ENCODE measurements at places on chromosomes 6 and 20.

- no peak for DNase-seq
Observed at GRCh38 chr6:150658421-150658820, 58.7 kb downstream of the PLEKHG1 start.

DNA sequence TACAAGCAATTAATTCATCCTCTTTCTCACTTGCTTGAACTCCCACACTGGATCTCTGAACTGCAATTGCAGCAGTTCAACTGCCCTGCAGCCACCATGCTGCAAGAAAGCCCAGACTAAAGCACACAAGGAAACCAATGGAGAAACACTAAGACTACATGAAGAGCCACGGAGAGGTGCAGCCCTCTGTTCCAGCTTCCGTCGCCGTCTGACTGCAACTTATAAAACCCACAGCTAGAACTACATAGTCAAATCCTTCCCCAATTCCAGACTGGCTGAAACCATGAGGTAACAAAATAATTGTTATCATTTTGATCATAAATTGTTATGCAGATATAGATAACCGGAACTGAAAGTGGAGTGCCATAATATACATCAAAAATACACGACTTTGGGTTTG is 21.1 kb upstream of the THEMIS start:
- no peak for DNase-seq

DNA sequence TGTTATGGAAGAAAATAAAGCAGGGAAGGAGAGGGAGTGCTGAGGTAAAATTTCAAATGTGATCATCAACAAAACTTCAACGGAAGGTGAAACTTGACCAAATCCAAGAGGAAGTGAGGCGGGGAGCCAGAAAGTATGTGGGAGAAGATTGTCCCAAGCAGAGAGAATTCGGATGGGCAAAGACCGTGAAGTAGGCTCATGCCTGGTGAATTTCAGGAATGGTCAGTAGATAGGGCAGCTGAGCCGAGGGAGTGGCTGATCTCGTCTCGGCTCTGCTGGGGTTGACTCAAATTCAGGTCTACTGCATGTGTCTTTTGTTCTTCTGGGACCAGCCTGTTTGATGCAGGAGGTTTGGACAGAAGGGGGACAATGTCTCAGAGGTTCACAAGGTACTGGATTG is 7.0 kb upstream of the CSNK2A1 start:
- DNase-seq, result no peak

DNA sequence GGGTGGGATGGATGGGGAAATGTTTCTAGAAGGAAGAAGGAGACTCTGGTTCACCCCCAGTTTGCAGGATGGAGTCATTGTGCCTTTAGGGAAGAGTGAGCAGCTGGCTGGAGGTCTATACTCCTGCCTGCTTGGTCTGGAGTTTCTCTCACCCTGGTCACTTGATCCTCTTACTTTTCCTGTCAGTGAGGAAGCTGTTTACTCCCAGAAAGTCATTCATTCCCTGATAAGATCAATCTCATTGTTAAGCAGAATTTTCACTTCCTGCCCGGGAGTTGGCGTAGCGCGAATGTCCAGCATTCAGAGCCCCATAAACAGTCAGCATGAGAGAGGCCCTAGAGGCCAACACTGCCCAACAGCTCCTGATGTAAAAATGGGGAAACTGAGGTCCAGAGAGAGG is 70.4 kb upstream of the SIRPA start:
- no peak for DNase-seq

DNA sequence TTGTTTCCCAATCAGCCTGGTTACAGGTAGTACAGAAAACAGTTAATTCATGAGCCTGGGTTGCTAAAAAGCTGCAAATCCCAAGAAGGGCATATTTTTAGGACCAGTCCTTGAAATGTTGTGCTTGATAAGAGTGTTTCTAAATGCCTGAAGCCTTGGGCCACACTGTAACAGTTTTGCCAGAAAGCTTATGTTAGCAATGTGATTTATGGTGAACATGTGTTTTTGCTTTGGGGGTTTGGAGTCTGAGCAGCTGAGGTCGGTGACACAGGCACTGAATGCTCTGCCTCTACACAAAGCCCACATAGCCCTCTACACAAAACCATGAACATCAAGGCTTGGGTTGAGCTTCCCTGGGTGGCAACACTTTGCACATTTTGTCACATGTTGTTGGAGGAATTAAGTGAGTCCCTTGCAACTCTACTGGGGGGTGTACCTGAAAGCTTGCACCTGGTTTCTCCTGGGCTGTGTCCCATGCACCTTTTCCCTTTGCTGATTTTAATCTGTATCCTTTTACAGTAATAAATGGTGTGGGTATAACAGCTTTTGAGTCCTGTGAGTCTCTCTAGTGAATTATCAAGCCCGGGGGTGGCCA is 22.2 kb downstream of the AHI1 start:
- no peak for DNase-seq

DNA sequence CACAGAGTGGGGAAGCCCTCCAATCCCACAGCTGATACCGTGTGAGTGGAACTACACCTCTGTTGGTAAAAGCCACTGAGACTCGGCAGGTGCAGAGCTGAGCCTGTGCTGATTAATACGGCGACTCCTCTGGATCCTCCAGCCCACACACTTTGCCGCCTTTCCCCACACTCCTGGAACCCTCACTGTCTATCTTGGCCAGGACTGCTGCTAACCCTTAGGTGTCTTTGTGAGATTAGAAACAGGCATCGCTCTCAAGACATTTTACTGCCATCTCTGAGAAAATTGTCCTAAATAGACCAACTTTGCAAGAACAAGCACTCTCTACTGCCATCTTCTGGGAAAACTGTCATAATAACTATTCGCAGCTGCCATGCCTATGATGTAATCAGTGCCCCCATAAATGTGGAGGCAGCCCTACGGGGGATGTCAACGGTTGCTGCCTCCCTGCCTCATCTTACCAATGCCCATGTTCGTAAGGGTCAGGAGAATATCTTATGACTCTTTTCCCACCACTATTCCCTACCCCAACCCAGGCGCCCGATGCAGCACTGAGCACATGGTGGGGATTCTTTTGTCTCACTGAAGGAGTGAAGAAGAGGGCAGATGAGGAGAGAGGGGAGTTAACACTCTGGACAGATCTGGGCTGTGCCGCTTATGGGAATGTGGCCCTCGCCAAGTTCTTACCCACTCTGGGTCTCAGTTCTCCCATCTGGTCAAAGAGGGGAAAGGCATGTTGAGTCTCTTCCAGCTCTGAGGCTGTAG is 26.1 kb upstream of the KCNB1 start:
- DNase-seq, result peak; percentile 73

DNA sequence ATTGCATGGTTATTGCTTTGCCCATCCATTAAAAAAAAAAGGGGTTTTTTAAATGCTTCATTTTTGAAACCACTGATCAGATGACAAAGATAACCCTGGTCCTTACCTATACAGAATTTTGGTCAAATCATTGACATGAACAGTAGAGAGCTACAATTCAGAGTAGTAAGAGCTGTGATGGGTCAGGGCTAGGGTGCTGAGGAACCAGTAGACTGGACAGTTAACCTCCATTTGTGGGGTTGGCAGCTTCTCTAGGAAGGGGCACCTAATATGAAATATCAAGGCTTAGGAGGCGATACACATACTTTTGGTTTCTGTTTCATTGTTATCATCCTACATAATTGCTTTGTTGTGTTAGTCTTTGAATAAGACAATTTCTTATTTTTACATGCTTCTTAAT is 55.1 kb downstream of the ORC3 start:
- DNase-seq, result no peak

DNA sequence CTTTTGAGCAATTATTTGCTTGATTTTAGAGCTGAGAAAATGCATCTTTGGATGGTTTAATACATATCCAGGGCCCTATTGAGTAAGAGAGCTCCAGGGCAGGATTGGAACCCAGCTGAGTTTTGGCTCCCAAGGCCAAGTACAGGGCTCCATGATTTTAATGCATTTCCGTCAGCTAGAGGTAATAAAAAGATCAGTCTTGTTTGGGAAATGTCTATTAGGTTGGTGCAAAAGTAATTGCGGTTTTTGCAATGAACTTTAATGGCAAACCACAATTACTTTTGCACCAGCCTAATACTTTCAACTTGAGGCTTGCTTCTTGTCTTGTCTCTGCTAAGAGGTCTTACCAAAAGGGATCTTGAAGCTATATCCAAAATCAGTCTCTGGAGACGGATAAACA is 29.4 kb upstream of the CDH4 start:
- no peak for DNase-seq

DNA sequence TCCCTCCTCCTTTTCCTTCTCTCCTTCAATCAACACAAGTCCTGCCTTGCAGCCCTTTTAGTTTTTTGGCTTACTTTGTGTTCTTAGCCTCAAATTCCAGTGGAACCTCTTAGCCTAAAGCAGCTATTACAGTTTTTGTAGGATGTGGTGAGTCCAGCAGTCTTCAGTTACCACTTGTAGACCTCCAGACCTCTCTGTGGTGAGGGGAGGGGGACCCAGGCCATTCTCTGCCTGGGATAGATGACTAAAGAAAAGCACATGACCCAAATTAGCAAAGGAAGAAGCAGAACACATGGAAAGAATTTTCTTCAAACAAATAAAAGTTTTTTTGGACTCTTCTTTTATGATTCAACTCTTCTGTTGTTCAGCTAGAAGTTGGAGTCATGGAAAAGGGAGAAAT is 246.5 kb downstream of the HAO1 start:
- DNase-seq, result no peak

DNA sequence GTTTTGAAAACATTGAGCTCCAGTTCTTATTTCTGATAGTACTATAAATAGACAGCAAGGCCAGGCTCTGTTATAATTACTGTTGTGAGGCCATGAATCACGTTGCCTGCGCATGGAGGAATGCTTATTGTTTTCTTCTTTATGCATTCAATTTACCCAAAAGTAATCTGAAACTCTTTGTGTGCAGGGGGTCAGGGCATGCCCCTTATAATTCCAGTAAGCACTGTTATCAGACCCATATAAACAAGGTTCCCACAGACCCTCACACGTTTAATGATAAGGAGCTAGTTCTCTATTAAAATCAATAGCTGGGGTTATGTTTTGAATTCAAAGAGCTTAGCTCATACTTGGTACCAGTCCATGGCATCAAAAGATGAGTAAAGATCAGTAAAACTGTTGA is 174.8 kb upstream of the ARG1 start:
- DNase-seq, result no peak

GRCh38 chr20:60024245-60024644 is 66.0 kb downstream of the CDH26 start:
- DNase-seq, result no peak

DNA sequence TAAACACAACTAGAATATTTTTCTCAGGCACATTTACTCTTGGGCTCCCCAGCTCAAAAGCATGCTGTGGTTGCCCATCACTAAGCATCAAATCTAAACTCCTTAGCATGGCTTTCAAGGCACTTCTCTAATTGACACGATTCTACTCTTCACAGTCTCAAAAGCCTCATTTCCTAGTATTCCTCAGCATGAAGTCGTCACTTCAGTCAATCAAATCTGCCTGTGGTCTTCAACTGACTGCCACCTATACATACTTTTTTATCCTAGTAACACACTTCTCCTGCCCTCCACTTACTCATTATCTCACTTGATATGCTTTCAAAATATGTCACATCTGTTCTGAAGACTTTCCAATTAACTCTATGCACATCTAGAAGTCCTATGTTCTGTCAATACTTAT is 110.3 kb downstream of the TBC1D32 start:
- no peak for DNase-seq

- DNase-seq, result no peak
Observed at GRCh38 chr20:22389836-22390542, 194.4 kb downstream of the FOXA2 start.

- no peak for DNase-seq
Observed at GRCh38 chr6:22017766-22018165, 279.1 kb downstream of the PRL start.

- peak; percentile 89 for DNase-seq
Observed at GRCh38 chr6:41682056-41682477, 43.8 kb downstream of the MDFI start.

DNA sequence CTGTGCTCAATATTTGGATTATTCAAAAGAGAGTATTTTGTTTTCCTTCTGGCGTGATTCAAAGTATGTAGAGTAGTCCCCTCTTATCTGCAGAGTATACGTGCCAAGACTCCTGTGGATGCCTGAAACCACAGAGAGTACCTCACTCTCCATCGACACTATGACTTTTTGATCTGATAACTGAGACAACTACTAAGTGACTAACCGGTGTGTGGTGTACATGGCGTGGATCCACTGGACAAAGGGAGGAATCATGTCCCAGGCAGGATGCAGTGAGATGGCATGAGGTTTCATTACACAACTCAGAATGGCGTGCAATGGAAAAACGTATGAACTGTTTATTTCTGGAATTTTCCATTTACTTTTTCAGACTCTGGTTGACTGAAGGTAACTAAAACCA is 112.2 kb upstream of the PDE7B start:
- no peak for DNase-seq

DNA sequence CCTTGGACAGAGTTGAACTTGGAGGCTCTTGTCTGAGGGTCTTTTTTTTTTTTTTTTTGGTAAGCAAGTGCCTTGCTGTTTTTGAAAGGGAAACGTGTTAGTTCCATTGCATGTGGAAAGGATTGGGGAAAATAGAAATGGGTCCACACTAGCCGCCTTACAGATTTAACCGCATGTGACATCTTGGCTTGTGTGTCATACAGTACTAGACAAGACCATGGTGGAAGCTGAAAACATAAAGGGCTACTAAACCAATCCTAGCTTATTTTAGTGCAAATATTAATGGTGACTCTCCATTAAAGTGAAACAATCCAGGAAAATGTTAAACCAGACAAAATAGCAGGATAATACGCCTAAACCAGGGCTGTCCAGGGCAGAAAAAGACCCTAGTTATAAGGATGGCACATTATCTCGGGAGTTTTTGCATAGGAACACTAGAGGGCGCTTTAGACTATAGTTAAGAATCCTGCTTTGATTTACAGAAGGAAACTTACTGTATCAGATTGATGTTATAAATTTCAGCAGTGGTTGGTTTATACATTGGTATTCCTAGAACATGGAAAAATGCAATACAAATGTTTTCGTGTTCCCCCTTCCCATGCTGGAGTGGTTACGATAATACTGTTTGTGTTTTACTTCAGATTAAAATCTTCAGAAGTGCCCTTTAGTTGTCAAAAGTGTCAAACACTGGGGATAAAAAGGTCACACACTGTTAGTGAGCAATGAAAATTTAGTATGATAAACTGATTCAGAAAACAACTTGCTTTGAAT is 59.8 kb upstream of the DEK start:
- peak; percentile 80 for DNase-seq

DNA sequence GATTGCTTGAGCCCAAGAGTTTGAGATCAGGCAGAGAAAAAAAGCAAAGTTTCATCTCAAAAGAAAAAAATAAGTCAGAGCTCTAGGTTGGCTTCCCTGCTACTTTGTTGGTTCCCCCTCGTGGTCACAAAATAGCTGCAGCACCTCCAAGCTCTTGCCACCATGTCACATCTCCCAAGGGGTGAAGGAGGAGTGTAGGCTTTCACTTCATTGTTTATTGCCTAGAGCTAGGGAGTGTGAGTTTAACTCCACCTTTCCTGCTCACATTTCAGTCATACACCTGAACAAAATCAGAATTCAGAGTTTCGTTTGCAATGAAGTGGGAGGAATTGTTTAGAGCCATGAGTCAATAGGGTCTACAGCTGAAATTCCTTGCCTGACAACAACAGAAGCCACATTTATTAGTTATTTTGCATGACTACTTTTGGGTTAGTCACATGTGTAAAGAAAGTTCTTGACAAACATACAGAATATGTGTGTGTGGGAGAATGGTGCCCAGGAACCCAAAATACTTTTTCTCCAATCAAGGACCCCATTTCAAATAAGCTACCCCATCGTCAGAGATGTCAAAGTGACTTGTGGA is 56.2 kb upstream of the UFL1 start:
- no peak for DNase-seq

- peak; percentile 76 for DNase-seq
Observed at GRCh38 chr6:1094306-1094705, 217.6 kb upstream of the FOXQ1 start.

GRCh38 chr6:114301596-114302219 is 41.1 kb downstream of the HS3ST5 start:
- DNase-seq, result no peak

GRCh38 chr6:19333936-19334335 is 503.2 kb upstream of the ID4 start:
- DNase-seq, result no peak

Data from COLO829 (cell line).